ENCODE measurements at places on chromosomes 5 and 9. TPM values are rescaled to one million over a fixed set of nuclear protein-coding genes. Genes with fewer than 3 reads are reported as not detected.

The PCDHGA12 gene
- 0.07 TPM for total RNA-seq

The GLRA1 gene
- not detected for total RNA-seq

The OR1L4 gene
- total RNA-seq = not detected

The OR1Q1 gene
- not detected for total RNA-seq

The TNFAIP8 gene
- total RNA-seq = 159 TPM

The ZNF608 gene
- total RNA-seq = not detected

The PCDHB5 gene
- total RNA-seq = not detected

The HSD17B3 gene
- total RNA-seq = not detected

The AFAP1L1 gene
- not detected for total RNA-seq

The IL4 gene
- total RNA-seq = 6.4 TPM

The GARIN3 gene
- total RNA-seq = 1.3 TPM

The SLC6A18 gene
- total RNA-seq = not detected

The ORM2 gene
- not detected for total RNA-seq

The SLC46A2 gene
- not detected for total RNA-seq
